Cardiac muscle cell (in vitro differentiated cells and primary cell): ENCODE measurements at places on chromosomes 12 and 14.

- no peak for DNase-seq
Measured at GRCh38 chr12:41100572-41100971, 87.5 kb upstream of the PDZRN4 start.

DNA sequence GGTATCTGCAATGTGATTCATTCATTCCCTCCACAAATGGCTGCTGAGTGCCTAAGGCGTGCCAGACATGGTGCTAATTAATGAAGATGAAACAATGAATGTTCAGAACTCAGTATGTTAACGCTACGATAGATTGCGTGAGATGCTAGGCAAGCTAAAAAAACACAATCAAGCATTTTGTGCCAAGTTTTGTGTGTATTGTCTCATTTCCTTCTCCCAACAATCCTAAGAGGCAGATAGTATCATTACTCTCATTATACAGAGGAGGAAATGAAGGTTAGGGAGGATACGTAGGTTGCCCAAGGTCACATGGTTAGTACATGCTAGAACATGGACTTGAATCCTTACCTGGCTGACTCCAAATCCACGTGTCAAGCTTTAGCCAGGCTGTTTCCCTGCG, 264.4 kb downstream of the EFCAB11 start:
- no peak for DNase-seq

DNA sequence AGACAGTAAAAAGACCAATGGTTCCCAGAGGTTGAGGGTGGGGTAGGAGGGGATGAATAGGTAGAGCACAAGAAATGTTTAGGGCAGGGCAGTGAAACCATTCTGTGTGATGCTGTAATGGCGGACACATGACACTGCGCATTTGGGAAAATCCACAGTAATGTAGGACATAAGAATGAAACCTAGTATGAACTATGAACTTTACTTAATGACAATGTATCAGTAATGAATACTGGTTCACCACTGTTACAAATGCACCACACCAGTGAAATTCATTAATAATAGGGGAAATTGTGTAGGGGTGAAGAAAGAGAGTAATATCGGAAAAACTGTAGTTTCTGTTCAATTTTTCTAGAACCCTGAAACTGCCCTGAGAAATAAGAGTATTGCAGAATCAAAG, 5.6 kb downstream of the ERH start:
- DNase-seq = no peak

DNA sequence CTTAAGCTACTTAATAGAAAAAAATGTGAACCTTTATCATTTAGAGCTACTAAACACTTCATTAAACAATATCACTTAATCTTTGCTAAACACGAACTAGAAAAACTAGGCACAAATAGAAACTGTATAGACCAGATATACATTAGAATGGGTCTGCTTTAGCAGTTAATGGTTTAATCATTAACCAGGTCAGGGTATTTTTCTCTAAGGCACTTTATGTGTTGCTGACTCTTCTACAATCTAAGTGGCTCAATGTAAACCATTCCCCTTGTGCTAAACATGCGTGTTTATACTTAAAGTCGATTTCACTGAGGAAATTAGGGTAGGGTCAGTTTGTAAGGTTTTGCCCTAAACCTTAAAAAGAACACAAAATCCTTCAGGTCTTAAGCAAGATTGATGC, 29.7 kb downstream of the TMCC3 start:
- DNase-seq = no peak

GRCh38 chr12:64821116-64821630, 3.3 kb upstream of the TBC1D30 start:
- no peak for DNase-seq

DNA sequence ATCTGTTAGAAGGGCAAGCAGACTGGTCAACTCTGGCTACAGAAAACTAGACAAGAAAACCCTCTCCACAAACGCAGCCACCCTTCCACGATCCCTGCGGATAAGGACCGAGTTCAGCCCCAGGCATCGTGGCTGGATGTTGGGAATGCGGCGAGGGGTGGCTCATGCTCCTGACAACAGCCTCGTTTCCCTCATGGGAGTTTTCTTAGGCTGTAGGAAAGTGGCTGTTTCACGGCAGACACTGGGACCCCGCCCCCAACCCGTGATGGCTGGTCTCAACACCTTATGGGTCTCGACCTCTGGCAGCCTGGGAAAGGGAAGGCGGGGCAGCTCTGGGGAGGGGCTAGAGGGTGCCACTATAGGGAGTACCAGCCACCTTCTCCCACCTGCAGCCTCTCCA, 123.3 kb downstream of the RFLNA start:
- DNase-seq = peak; percentile 46

- peak; percentile 31 for DNase-seq
Measured at GRCh38 chr12:3035171-3035570, 42.0 kb upstream of the TSPAN9 start.

DNA sequence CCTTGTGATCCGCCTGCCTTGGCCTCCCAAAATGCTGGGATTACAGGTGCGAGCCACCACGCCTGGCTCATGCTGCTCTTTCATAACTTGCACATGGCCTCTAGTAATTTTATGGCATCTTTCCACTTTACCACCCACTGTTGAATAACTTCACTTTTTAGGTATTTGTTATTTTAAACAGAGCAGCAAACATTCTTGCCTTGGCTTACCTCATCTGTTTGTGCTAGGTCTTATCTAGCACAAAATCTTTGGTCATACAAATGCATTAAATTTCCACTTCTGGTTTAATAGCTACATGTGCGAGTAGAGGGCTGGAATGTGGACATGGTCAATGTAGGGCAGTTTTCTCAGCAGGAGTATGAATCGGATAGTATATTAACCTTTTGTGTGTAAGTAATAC, 38.8 kb upstream of the ATF7IP start:
- DNase-seq = no peak

DNA sequence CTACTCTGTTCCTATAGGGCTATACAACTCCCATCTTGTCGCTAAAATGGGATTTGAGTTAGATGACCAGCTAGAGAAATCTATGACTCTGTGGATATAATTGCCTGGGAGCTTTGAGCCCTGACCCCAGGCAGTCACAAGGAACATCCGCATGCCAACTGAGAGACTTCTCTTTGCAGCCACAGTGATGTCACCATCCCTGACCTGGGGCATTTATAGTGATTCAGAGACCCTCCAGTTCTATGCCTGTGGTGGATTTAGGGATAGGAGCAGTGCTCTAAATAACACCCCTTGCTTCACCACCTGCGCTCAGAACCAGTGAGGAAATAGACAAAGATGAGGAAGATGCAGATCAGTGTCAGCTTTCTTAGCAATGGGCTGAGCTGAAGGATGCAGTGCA, 86.2 kb downstream of the RIN3 start:
- DNase-seq = no peak

DNA sequence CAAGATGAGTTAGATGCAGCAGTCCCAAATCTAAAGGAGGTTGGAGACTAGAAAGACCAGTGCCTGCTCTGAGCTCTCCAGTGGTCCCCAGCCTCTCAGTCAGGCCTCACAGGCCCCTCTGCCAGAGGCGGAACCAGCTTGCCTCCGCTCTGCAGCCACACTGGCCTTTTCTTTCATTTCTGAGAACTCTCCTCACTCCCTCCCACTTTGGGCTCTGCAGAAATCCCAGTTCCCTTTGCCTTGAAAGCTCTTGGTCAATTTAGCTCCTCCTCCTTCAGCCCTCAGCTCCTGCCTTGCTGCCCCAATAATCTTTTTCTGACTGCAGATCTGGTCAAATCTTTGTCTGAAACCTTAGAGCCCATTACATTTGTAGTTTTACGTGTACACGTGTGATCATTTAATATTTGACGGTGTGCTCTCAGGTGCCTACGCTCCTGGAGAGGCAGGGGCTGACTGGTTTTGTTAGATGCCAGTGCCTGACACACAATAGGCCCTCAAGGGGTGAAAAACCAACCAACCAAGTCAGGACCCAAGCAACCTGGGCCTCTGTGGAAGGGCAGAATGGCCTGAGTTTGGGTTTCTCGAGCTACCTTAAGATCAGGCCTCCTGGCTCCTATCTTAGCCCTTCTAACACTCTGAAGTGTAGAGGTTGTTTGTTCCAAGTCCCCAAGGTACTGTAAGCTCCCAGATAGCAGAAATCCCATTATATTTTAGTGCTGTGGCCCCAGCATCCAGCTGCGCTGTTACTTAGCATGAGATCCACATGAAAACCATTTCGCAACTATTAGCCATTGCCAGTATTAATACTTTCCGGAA, 1.1 kb upstream of the NUDT4 start:
- peak; percentile 62 for DNase-seq

DNA sequence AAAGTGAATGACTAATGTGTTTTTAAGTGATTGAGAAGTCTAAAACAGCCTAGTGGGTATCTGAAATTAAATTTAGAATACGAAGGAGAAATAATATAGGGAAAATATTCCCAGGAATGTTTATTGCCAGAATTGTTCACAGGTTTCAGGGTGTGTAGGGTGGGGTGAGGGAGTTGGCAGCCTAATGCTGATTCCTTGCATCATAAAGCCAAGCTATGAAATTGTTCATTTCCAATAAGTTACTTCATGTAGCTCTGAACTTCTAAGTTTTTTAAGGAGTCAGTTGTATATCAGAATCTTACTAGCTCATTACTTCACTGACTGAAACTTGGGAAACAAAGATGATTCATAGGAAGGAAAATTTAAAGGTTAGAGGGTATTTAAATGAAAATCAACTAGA, 56.4 kb downstream of the RAB35 start:
- no peak for DNase-seq

- no peak for DNase-seq
Measured at GRCh38 chr12:88435334-88436076, 144.8 kb downstream of the KITLG start.

DNA sequence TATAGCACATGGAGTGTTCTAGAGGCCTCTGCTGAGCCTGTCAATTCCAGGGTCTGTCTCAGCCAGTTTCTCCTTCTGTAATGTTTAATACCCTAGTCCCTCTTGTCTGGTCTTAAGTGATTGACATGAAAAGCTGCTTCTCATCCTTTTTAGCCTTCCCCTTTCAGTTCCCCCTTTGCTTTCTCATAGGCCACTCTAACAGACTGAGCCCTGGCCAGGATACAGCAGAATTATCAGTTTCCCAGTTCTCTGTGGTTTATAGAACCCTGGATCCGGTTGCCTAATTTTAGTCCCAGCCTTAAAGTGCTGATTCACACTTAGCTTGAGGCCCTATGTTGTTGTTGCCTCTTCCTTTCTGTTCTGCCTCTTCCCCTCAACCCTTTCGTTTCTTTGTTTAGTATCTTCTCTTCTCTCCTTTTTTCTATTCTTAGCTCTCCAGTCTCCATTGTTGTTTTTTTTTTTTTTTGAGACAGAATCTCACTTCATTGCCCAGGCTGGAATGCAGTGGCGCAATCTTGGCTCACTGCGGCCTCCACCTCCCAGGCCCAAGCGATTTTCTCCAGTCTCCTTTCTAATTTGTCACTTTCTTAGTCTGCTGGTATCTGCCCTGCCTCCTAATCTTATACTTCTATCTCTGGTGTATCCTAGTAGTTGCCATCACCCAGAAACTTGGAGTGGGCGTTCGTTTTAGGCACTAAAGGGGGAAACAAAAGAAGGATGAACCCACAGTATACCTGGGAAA, 2.9 kb upstream of the BIN2 start:
- no peak for DNase-seq

DNA sequence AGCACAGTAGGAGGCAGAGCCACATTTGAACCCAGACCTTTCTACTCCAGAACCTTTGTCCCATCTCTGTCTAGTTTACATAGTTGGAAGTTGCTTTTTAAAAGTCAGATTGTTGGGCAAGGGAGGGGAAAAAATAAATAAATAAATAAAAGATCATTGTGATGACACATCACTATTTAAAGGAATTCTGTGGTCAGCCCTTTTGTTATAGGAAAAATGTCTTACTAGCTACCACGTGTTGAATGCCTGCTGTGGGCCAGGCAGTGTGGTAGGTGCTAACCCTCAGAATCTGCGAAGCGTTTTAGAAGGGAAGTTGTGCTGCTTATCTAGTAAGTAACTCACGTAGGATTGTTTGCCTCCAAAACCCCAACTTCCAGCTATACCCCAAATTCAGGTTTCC, 62.3 kb downstream of the BHLHE41 start:
- DNase-seq = no peak

DNA sequence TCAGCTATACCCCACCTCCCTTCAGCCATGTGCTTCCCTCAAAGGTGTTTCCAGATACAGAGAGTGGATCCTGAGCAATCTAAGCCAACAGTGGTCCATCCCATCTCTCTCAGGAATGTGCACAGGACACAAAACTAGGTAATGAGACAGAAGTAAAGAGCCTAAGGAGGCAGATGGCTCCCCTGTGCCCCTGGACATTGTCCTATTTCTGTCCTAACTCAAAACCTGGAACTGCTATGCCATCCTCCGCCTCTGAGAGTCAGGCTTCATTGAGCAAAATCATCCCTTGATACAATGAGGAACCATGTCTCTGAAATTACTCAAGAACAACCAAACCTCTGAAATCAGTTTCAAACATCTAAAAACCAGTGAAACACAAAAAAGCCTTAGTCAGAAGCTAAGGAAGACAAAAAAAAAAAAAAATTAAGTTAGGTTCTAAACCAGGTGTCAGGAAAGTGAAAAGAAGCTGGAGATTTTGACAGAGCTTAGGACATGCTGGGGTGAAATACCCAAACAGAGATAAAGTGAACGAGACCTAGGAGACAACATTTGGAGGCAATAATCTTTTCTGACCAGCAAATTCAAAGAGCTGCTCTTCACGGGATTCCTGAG, 200.3 kb upstream of the PLEKHG7 start:
- DNase-seq = peak; percentile 19

GRCh38 chr14:23447361-23448350, 12.2 kb upstream of the MYH7 start:
- no peak for DNase-seq

GRCh38 chr14:29165431-29165830, 398.8 kb downstream of the FOXG1 start:
- DNase-seq = no peak

- DNase-seq = no peak
Measured at GRCh38 chr12:110104188-110105094, 19.7 kb upstream of the IFT81 start.

DNA sequence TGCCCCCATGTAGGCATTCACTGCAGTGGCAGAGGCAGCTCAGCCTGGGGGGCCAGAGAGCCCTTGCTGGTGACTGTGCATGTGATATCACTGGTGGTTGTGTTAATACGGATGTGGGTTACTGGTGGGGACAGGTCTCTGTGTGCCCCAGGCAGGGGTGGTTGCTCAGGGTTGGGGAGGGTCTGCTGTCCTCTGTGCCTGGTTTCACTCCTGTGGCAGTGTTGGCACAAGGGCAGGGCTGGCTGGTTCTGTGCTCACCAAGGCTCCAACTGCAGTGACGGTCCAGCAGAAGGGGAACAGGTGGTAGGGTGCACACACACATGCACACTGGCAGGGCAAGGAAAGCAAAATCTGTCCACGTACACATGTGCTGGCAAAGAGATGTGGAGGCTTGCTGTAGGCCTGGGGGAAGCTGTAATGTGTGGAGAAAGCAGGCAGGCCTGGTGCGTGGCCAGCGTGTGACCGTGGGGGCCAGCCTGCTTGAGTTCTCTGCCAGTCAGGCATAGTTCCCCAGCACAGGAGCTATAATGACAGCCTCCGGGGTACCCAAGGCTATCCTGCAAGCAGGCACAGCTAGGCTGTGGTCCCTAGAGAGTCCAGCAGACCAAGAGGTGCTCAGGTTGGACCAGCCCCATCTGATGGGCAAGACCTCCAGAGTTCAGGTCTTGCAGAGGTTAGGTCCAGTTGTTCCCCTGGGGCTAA, 254.6 kb downstream of the FBXL14 start:
- no peak for DNase-seq

GRCh38 chr12:128609861-128610260, 213.9 kb downstream of the SLC15A4 start:
- DNase-seq = peak; percentile 50

- DNase-seq = no peak
Measured at GRCh38 chr14:95389471-95390011, 69.8 kb upstream of the CLMN start.
